Astrocyte of the cerebellum (primary cell): ENCODE measurements at places on chromosomes 16 and 17.

DNA sequence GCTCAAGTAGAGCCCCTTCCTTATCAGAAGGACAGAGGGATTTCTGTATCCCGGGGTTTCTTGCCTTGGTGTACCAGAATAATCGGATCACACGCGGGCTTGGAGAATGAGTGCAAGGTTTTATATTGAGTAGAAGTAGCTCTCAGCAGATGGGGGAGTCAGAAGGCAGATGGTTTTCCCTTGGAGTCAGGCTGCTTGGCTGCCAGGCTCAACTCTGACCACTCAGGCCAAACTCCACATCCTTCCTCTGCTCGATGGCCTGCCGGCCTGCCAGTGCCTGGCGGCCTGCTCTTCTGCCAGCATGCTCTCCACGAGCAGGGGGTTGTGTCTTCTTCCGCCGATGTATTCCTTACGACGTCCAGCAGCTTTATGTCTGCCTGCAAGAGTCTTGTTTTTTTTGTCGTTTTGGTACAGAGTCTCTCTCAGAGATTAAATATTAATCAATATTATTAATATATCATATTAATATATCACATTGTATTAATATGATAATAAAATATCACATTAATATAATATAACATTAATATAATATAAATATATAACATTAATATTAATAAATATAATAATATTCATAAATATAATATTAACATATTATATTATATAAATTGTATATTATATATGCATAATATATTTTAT is 229.2 kb upstream of the WSCD1 start:
- no peak for DNase-seq

DNA sequence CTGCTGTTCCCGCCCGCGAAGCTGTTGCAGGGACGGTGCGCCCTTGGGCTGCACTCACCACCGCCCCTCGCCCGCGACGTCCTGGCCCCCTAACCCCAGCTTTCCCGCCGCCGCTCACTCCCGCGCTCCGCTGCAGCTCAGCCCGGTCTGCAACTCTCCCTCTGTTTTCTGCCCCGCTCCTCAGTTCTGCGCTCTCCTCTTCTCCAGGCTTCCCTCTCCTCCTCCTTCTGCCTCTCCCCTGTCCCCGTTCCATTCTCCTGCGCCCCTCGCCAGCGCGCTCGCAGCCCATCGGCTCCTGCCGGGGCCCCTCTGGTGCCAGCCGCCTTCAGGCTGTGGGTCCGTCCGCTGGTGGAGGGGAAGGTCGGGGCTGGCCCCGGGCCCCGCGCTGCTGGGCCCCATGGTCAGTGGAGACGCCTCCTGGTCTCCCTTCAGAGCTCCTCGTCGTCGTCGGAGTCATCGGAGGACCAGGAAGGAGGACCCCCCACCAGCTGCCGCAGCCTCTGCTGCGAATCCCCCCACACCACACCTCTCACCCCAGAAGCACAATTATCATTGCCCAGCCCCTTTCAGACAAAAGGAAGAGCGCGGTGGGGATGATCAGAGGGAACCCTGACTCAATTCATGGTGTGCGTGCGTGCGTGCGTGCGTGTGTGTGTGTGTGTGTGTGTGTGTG is 223.2 kb upstream of the FOXF1 start:
- DNase-seq = no peak

- DNase-seq = no peak
Measured at GRCh38 chr17:80703142-80703478, 158.5 kb downstream of the RPTOR start.

DNA sequence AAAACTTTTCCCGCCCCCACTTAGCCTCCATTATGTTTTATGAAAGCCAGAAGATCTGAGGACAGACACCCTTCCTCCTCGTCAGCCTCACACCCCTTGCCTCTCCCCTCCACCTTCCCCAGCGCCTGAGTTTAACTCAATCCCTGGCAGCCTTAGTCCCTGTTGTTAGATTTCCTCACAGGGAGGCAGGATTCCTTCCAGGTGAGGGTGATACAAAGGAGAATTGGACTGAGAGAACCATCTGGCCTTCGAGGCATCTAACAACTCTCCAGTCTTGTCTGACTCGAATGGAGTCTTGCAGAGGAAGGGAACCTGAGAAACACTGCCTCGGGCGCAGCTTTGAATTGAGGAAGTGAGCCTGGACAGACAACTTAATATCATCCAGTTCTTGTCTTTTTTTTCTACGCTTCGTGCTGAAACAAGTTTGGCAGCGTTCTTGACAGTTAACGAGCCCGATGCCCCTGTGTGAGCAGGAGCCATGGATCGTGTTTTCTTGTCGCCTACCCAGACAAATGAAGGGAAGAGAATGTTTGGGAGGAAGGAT is 1.3 kb upstream of the ZNF768 start:
- DNase-seq = no peak

DNA sequence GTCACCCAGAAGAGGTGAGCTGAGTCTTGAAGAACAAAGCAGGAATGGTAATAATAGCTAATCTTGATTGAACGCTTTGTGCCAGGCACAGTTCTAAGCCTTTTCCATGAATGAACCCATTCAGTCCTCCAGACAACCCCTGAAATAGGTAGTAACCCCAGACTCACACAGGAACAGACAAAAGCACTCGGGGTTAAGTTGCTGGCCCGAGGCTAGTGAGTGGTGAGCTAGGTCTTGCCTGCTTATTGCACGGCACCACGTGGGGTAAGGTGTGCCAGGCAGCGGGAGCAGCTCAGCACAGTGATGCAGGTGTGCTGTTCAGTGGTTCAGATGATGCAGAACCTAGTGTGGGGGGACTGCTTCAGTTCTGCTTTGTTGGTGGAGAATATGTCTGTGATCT is 181.6 kb downstream of the RAB11FIP4 start:
- DNase-seq = no peak
